ENCODE measurements at places on chromosomes 16 and 17.

- no peaks in the 10 kb centered on the region for H3K27me3 ChIP-seq
- peaks cover 5% of the 10 kb centered on the region for H3K4me1 ChIP-seq
- no peak for DNase-seq
- H3K27ac ChIP-seq, result no peak overlapping the region
- H3K4me3 ChIP-seq, result no peak overlapping the region
These were observed 4.8 kb upstream of the ATP2A3 start for GRCh38 chr17:3968886-3969524.

- H3K4me3 ChIP-seq, result no peak overlapping the region
- H3K27me3 ChIP-seq, result no peaks in the 10 kb centered on the region
- peaks cover 23% of the 10 kb centered on the region for H3K4me1 ChIP-seq
- no peak for DNase-seq
- no peak overlapping the region for H3K27ac ChIP-seq
These were observed 8.9 kb downstream of the NHERF2 start for GRCh38 chr16:2035431-2036199.

GRCh38 chr17:38351412-38352222 lies at the start of gene SOCS7:
Gene SOCS7, plus strand, starts transcription at chr17:38351844. Its CDS starts 209 bp downstream, at chr17:38352053.
- peak within 1 kb of the TSS; percentile 61 for H3K27ac ChIP-seq
- peaks cover 29% of the 10 kb centered on the region for H3K4me1 ChIP-seq
- H3K36me3 ChIP-seq, result no peaks in the 10 kb centered on the region
- H3K27me3 ChIP-seq, result no peaks in the 10 kb centered on the region
- H3K4me3 ChIP-seq, result peak within 1 kb of the TSS; percentile 84

DNA sequence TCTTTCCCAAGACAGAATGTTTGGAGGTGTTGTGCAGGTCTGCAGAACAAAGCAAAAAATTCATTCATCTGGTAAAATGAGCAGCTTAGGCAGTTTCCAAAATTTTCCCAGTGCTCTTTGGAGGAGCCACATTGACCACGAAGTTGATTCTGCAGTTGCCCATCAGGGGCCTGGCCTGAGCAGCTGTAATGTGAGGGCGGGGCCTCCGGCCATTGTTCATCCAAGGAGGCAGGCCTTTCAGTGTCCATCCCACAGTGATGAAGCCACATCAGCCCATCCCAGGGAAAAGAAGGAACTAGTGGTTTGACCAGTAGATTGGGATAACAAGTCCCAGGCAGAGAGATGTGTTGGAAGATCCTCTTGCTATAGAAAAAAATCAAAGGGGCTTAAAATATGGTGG lies 10.1 kb downstream of the UBFD1 start:
- H3K4me3 ChIP-seq, result no peak overlapping the region
- H3K27me3 ChIP-seq, result no peaks in the 10 kb centered on the region
- H3K27ac ChIP-seq, result no peak overlapping the region
- peaks cover 30% of the 10 kb centered on the region for H3K36me3 ChIP-seq

GRCh38 chr16:84699147-84699711 lies 571 bp upstream of the USP10 start:
- no peaks in the 10 kb centered on the region for H3K27me3 ChIP-seq
- H3K36me3 ChIP-seq, result no peaks in the 10 kb centered on the region
- H3K4me1 ChIP-seq, result peaks cover 29% of the 10 kb centered on the region

GRCh38 chr17:7072406-7072805 lies 7.6 kb downstream of the CLEC10A start:
- no peak overlapping the region for H3K4me3 ChIP-seq
- H3K27ac ChIP-seq, result no peak overlapping the region
- peaks cover 29% of the 10 kb centered on the region for H3K27me3 ChIP-seq
- no peaks in the 10 kb centered on the region for H3K36me3 ChIP-seq
- H3K4me1 ChIP-seq, result no peaks in the 10 kb centered on the region

GRCh38 chr17:3040882-3041281 lies 22.5 kb downstream of the OR1D5 start:
- peaks cover 5% of the 10 kb centered on the region for H3K27me3 ChIP-seq
- no peak for DNase-seq
- no peaks in the 10 kb centered on the region for H3K4me1 ChIP-seq
- no peak overlapping the region for H3K27ac ChIP-seq

- H3K27ac ChIP-seq, result peak overlapping the region; percentile 69
- peak; percentile 3 for DNase-seq
- H3K36me3 ChIP-seq, result peaks cover 10% of the 10 kb centered on the region
- peaks cover 40% of the 10 kb centered on the region for H3K4me1 ChIP-seq
- no peaks in the 10 kb centered on the region for H3K27me3 ChIP-seq
- peak overlapping the region; percentile 83 for H3K4me3 ChIP-seq
These were observed 732 bp downstream of the TNRC6A start for GRCh38 chr16:24729951-24730815.

GRCh38 chr17:71638668-71639067 lies 482.2 kb upstream of the SOX9 start:
- no peak overlapping the region for H3K27ac ChIP-seq
- no peaks in the 10 kb centered on the region for H3K36me3 ChIP-seq
- no peaks in the 10 kb centered on the region for H3K27me3 ChIP-seq
- H3K4me3 ChIP-seq, result no peak overlapping the region
- no peak for DNase-seq

- H3K36me3 ChIP-seq, result no peaks in the 10 kb centered on the region
- no peak overlapping the region for H3K27ac ChIP-seq
- no peak for DNase-seq
- H3K27me3 ChIP-seq, result no peaks in the 10 kb centered on the region
- no peak overlapping the region for H3K4me3 ChIP-seq
These were observed 79.3 kb downstream of the SDR42E1 start for GRCh38 chr16:81931927-81932326.

DNA sequence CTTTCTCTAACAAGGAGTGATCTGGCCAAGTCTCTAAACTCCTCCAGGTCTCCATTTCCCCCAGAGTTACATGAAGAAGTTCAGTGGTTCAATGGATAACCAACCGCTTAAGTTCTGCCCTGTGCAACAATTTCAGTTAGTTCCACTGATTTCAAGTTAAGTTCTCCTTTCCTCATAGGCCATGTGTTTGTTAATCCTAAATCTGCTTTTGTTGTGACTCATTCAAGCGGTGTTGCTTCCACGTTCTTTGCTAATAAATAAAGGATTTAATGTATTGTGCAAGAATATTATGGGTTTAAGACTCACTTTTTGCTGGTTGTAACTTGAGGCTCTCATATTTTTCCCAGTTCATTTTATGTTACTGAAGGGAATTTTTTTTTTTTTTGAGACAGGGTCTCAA lies 36.3 kb downstream of the GNA13 start:
- H3K4me1 ChIP-seq, result peaks cover 54% of the 10 kb centered on the region
- H3K36me3 ChIP-seq, result peaks cover 7% of the 10 kb centered on the region
- H3K4me3 ChIP-seq, result no peak overlapping the region
- H3K27ac ChIP-seq, result peak overlapping the region; percentile 3

- peak overlapping the region; percentile 97 for H3K27ac ChIP-seq
- H3K27me3 ChIP-seq, result no peaks in the 10 kb centered on the region
- peaks cover 40% of the 10 kb centered on the region for H3K4me1 ChIP-seq
- DNase-seq, result no peak
These were observed 10.5 kb downstream of the OSBPL7 start for GRCh38 chr17:47810901-47811635.

- no peak overlapping the region for H3K27ac ChIP-seq
- no peak for DNase-seq
- no peak overlapping the region for H3K4me3 ChIP-seq
- H3K4me1 ChIP-seq, result no peaks in the 10 kb centered on the region
- H3K27me3 ChIP-seq, result peaks cover 99% of the 10 kb centered on the region
- H3K36me3 ChIP-seq, result no peaks in the 10 kb centered on the region
These were observed 228.9 kb upstream of the RPL38 start for GRCh38 chr17:73974536-73974935.

GRCh38 chr16:14399378-14400284 lies 230.4 kb downstream of the PARN start:
- H3K27me3 ChIP-seq, result no peaks in the 10 kb centered on the region
- peak overlapping the region; percentile 92 for H3K27ac ChIP-seq
- peak; percentile 83 for DNase-seq
- H3K36me3 ChIP-seq, result no peaks in the 10 kb centered on the region

DNA sequence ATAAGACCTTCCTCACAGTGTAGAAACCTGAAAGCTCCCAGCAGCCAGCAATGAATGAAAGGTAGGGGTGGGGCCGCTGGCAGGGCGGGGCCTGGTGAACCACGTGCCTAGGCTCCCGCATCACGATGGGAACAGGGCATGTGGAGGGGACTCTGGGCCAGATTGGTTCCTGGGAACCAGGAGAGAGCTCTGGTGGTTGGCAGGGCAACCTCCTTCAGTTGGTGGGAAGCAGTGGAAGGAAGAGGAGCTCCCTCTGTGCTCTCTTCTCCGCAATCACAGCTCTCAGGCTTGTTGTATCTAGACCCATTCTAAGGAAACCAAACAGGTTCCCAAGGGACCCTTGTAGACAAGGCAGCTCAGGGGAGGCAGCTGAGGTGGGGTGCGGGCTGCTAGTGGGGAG lies 10.5 kb downstream of the GGA2 start:
- no peaks in the 10 kb centered on the region for H3K27me3 ChIP-seq
- no peaks in the 10 kb centered on the region for H3K36me3 ChIP-seq
- H3K4me1 ChIP-seq, result peaks cover 14% of the 10 kb centered on the region
- H3K27ac ChIP-seq, result no peak overlapping the region
